ENCODE measurements at places on chromosomes 11 and 22. TPM values are rescaled to one million over a fixed set of nuclear protein-coding genes. Genes with fewer than 3 reads are reported as not detected.

Gene HTR3A
- total RNA-seq = not detected

Gene NXPE4
- not detected for total RNA-seq

Gene C11orf97
- not detected for total RNA-seq

Gene PATE2
- total RNA-seq = not detected

Gene OR51B5
- total RNA-seq = not detected

Gene OR10D3
- total RNA-seq = not detected

- H3K27ac ChIP-seq = no peak overlapping the region
- H3K4me3 ChIP-seq = no peak overlapping the region
- no peak for DNase-seq
- peaks cover 31% of the 10 kb centered on the region for H3K4me1 ChIP-seq
Measured at GRCh38 chr11:111419181-111419580, 40.1 kb upstream of the POU2AF1 start.

DNA sequence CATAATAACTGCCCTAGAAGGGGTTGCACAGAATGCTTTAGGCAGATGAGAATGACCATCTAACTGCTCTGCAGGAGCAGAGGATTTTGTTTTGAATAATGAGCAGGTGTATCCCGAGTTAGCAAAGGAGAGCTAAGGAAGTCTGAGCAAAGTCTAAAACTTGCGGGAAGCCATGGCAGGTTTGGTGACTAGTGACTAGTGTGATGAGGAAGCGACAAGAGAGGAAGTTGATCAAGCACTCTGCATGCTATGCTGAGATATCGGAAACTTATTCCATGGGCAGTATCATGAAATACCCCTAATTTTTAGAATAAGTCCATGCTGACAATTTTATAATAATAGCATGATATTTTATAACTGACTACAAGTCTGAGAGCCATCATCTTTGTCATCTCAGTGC is 12.9 kb downstream of the OLFML1 start:
- H3K4me3 ChIP-seq = no peak overlapping the region
- H3K27me3 ChIP-seq = no peaks in the 10 kb centered on the region
- no peak for DNase-seq

- H3K27ac ChIP-seq = no peak overlapping the region
- no peak overlapping the region for H3K4me3 ChIP-seq
- H3K36me3 ChIP-seq = no peaks in the 10 kb centered on the region
- no peak for DNase-seq
Measured at GRCh38 chr22:28014211-28015045, 95.4 kb upstream of the PITPNB start.

GRCh38 chr22:19943082-19944026 is 1.7 kb upstream of the TXNRD2 start:
- DNase-seq = peak; percentile 25
- H3K27me3 ChIP-seq = no peaks in the 10 kb centered on the region
- peaks cover 12% of the 10 kb centered on the region for H3K36me3 ChIP-seq
- peak overlapping the region; percentile 93 for H3K27ac ChIP-seq
- peak overlapping the region; percentile 96 for H3K4me3 ChIP-seq
- peaks cover 40% of the 10 kb centered on the region for H3K4me1 ChIP-seq

- H3K4me3 ChIP-seq = no peak overlapping the region
- peaks cover 11% of the 10 kb centered on the region for H3K4me1 ChIP-seq
- peak; percentile 26 for DNase-seq
- no peak overlapping the region for H3K27ac ChIP-seq
Measured at GRCh38 chr11:86740628-86741483, 59.5 kb upstream of the PRSS23 start.

DNA sequence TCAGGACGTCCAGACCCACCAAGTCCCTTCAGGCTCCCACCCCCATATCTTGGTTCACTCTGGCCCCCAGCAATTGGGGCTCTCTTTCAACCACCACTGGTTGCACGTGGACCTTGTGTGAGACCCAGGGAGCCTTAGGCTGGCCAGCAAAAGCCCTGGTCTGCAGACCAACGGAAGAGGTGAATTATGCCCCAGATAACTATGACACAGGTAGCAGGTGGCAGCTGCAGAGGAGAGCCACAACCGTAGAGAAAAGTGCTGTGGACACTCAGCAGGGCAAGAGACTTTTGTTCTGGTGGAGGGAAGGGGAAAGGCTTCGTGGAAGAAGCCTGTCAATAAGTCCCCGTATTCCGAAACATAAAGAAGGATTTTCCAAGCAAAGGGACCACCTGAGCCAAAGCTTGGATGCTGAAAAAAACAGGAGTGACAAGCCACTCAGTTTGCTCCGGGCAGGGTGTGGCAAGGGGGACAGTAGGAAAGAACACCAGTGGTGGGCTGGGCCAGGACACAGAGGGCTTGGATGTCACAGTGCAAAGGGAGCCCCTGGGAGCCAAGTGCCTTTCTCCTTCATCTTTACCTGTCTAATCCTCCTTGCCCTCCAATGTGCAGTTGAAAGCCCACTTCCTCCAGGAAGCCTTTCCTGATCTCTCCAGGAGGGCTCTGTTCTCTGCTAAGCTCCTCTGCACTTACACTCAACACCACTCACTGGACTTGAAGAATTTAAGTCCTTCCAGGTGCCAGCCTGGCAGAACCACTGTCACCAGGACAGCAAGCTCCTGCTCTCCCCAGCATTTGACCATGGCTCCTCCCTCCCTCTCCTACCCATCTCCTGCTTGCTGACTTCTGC is 264.7 kb downstream of the BUD13 start:
- no peak overlapping the region for H3K27ac ChIP-seq
- no peak for DNase-seq
- H3K27me3 ChIP-seq = peaks cover 21% of the 10 kb centered on the region
- no peaks in the 10 kb centered on the region for H3K4me1 ChIP-seq

- no peaks in the 10 kb centered on the region for H3K4me1 ChIP-seq
- H3K4me3 ChIP-seq = no peak overlapping the region
- H3K27me3 ChIP-seq = no peaks in the 10 kb centered on the region
- H3K27ac ChIP-seq = no peak overlapping the region
- no peaks in the 10 kb centered on the region for H3K36me3 ChIP-seq
- no peak for DNase-seq
Measured at GRCh38 chr22:35928285-35928798, 100.3 kb downstream of the RBFOX2 start.

DNA sequence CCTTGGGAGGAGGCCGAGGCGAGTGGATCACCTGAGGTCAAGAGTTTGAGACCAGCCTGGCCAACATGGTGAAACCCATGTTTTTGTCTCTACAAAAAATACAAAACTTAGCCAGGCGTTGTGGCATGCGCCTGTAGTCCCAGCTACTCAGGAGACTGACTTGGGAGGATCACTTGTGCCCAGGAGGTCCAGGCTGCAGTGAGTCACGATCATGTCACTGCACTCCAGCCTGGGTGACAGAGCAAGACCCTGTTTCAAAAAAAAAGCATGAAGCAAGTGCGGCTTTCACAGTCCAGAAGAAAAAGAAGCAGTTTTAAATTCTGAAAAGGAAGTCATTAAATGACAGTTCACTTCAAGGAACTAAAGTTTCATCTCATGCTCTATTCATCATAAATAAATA is 7.1 kb upstream of the LTO1 start:
- DNase-seq = no peak
- H3K36me3 ChIP-seq = no peaks in the 10 kb centered on the region
- no peak overlapping the region for H3K4me3 ChIP-seq
- H3K27ac ChIP-seq = no peak overlapping the region
- H3K27me3 ChIP-seq = peaks cover 2% of the 10 kb centered on the region

- H3K27ac ChIP-seq = no peak overlapping the region
- peaks cover 1% of the 10 kb centered on the region for H3K27me3 ChIP-seq
- no peak for DNase-seq
- no peaks in the 10 kb centered on the region for H3K4me1 ChIP-seq
- no peaks in the 10 kb centered on the region for H3K36me3 ChIP-seq
Measured at GRCh38 chr11:70862093-70862492, 390.3 kb downstream of the SHANK2 start.

- H3K36me3 ChIP-seq = peaks cover 3% of the 10 kb centered on the region
- H3K27me3 ChIP-seq = no peaks in the 10 kb centered on the region
- no peak overlapping the region for H3K4me3 ChIP-seq
- DNase-seq = no peak
Measured at GRCh38 chr11:47010179-47010578, 73.6 kb downstream of the CSTPP1 start.

DNA sequence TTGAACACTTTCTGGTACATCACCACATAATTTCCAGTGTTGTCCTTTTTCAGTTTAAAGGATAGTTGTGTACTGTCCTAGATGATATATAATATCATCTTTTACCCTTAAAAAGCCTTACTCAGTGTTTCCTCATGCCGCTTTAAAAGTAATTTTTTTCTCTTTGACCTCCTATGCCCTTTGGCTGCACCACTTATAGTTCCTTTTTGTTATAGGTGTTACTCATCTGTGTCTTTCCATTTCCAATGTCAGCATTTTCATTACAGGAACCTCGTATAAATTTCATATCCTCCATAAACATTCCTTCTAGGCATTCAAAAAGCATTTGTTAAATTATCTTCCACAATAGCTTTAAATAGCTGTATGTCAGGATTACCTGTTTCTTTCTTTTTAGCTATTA is 40.8 kb downstream of the USP47 start:
- H3K27ac ChIP-seq = no peak overlapping the region
- no peak overlapping the region for H3K4me3 ChIP-seq
- H3K4me1 ChIP-seq = peaks cover 32% of the 10 kb centered on the region
- peaks cover 35% of the 10 kb centered on the region for H3K36me3 ChIP-seq

DNA sequence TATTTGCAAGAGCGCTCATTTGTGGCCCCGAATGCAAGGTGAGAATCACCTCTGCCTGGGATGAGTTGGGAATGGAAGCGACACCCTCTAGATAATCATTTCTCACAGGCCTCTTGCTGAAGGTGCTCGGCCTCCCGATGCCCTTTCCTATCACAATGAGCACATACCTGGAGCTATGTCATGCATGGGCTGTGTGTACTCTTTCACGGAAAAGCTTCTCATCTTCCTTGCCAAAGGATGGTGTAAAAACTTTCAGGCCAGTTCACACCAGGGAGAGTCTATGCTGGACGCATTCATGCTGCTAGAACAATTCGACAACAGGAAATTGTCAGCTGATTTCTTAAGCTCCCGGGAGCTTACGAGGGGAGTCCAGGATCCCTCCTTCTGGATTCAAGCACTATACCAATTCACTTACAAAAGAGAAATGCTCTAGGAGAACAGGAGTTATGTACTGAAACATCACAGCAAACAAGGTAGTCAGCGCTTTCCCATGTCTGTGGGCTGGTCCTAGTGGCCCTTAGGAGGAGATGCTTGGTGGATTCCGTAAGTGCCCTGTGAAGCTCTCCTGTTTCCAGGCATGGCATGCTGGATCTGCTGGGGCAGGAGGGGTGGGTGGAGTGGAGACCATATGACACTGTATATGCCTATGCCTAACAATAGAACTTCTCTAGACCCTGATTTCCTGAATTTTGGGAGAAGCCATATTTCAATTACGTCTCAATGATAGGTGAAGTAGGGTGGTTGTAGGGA is 53.1 kb upstream of the B3GAT1 start:
- no peak overlapping the region for H3K4me3 ChIP-seq
- no peaks in the 10 kb centered on the region for H3K4me1 ChIP-seq
- H3K36me3 ChIP-seq = no peaks in the 10 kb centered on the region

GRCh38 chr11:134686460-134687061 is 274.5 kb upstream of the B3GAT1 start:
- no peak for DNase-seq
- no peaks in the 10 kb centered on the region for H3K4me1 ChIP-seq
- no peaks in the 10 kb centered on the region for H3K36me3 ChIP-seq
- no peak overlapping the region for H3K4me3 ChIP-seq
- H3K27ac ChIP-seq = no peak overlapping the region

GRCh38 chr22:27372364-27372763 is 429.2 kb downstream of the MN1 start:
- H3K4me3 ChIP-seq = no peak overlapping the region
- no peaks in the 10 kb centered on the region for H3K4me1 ChIP-seq
- no peak overlapping the region for H3K27ac ChIP-seq
- DNase-seq = no peak
- no peaks in the 10 kb centered on the region for H3K36me3 ChIP-seq

GRCh38 chr11:115927823-115928329 is 423.7 kb upstream of the CADM1 start:
- DNase-seq = no peak
- H3K4me3 ChIP-seq = no peak overlapping the region
- no peaks in the 10 kb centered on the region for H3K36me3 ChIP-seq
- peaks cover 9% of the 10 kb centered on the region for H3K4me1 ChIP-seq
- H3K27me3 ChIP-seq = peaks cover 16% of the 10 kb centered on the region

- no peak overlapping the region for H3K4me3 ChIP-seq
- no peak for DNase-seq
- no peak overlapping the region for H3K27ac ChIP-seq
- peaks cover 5% of the 10 kb centered on the region for H3K27me3 ChIP-seq
- H3K4me1 ChIP-seq = no peaks in the 10 kb centered on the region
Measured at GRCh38 chr11:115700496-115700895, 196.3 kb upstream of the CADM1 start.

GRCh38 chr11:129434641-129435498 is 59.2 kb downstream of the BARX2 start:
- DNase-seq = no peak
- H3K36me3 ChIP-seq = no peaks in the 10 kb centered on the region
- no peak overlapping the region for H3K4me3 ChIP-seq
- H3K4me1 ChIP-seq = peaks cover 28% of the 10 kb centered on the region
- H3K27me3 ChIP-seq = peaks cover 42% of the 10 kb centered on the region

DNA sequence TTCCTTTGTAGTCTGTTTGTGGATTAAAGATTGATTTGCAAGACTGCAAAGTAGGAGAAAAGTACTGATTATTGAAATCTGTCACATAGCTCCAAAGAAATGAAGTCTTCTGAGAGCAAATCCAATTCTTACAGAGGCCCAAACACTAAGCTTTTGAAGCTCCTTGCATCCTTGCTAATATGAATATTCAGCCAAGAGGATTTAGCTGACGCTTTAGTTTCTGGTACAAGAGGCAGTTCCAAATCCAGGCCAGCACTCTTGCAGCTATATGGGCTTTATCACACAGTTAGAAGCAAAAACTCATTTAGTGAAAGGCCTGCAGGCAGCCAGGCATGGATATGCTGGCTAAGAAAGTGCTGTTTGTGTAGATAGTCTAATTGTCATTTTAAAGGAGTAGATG is 12.7 kb downstream of the PAAF1 start:
- no peak for DNase-seq
- H3K4me1 ChIP-seq = peaks cover 10% of the 10 kb centered on the region
- peaks cover 16% of the 10 kb centered on the region for H3K36me3 ChIP-seq

DNA sequence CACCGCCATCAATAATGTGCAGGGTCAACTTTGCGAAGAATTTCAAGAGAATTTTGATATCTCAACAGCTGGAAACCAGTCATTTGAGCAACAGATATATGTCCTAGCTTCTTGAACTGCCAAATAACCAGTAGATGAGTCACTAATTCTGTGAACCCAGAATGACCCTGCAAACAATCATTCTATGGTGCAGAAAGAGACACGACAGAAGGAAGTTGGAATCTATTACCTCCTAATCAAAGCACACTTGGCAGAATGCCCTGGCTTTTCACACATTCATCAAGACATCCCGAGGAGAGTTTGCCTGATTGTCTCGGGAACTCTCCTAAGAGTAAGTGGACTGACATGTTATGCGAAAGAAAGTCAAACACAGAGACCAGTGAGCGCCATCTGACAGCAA is 621.1 kb downstream of the OPCML start:
- no peak for DNase-seq
- no peaks in the 10 kb centered on the region for H3K36me3 ChIP-seq
- H3K4me3 ChIP-seq = no peak overlapping the region
- H3K4me1 ChIP-seq = no peaks in the 10 kb centered on the region

- no peak for DNase-seq
- H3K27me3 ChIP-seq = no peaks in the 10 kb centered on the region
- no peak overlapping the region for H3K27ac ChIP-seq
- H3K36me3 ChIP-seq = no peaks in the 10 kb centered on the region
- H3K4me3 ChIP-seq = no peak overlapping the region
Measured at GRCh38 chr22:36191106-36191836, 10.3 kb downstream of the APOL4 start.

All from activated naive CD4-positive, alpha-beta T cell treated with anti-CD3 and anti-CD28 coated beads for 36 hours (primary cell).